ENCODE measurements at places on chromosomes 6 and 20.
A peak's percentile ranks its signal among the peaks of the same experiment; 100 is the strongest.

DNA sequence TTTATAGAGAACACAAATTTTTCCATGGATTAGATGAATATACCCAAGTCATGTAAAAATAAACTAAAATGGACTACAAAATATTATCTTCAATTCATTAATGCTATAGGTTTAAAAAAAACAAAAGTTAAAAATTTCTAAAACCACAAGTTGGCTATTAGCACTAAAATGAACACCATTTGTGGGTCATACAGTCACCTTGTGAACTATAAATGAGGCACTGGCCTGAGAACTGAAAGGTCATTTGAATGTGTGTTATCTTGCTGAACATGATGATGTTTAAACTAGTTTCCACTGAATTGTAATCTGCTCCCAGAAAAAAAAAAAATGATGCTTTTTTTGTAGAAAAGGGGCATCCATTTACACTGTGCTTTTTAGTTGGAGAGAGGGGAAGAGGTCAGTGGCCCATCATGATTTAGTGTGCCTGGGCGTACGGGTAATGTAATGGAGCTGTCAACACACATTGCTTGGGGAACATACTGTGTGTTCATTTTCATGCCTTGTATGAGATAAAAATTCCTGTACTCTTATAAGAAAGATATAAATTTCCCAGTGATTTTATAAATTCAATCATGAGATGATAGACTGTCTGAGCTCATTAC lies 96.6 kb upstream of the FKBP1C start:
- DNase-seq, result no peak

DNA sequence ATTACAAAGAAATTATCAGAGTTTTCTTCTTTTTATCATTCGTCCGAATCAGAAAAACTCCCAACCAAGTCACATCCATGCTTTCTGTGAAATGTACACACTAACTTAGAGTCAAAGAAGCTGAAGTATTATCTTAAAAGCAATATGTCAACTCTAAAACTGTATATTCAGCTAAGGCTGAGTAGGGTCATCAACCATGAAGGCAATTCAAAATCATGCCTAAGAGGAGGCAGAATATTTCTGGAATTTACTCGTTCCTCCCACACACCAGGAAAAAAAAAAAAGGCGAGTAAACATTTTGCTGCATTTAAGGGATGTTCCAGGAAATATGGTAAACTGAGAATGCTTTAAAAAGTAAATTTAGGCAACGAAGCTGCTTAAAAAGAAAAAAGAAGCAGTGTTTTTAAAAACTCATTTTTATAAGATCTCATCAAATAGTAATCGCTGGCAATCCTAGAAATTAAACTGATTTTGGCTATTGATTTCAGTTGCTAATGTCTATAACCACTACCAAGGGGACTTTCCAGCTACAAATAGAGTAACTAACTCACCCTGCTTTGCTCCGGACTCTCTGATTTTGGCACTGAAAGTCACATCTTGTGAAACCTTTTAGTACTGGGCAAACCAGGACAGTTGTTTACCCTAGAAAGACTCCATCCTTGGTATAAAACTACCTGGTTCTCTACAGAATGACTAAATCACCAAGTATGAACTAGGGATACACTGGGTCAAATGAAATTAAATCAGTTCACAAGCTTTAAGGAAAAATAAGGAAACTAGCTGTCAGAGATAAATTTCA lies 82.8 kb downstream of the MBOAT1 start:
- no peak for DNase-seq

- no peak for DNase-seq
Measured at GRCh38 chr20:25207960-25208534, 12.5 kb downstream of the ENTPD6 start.

DNA sequence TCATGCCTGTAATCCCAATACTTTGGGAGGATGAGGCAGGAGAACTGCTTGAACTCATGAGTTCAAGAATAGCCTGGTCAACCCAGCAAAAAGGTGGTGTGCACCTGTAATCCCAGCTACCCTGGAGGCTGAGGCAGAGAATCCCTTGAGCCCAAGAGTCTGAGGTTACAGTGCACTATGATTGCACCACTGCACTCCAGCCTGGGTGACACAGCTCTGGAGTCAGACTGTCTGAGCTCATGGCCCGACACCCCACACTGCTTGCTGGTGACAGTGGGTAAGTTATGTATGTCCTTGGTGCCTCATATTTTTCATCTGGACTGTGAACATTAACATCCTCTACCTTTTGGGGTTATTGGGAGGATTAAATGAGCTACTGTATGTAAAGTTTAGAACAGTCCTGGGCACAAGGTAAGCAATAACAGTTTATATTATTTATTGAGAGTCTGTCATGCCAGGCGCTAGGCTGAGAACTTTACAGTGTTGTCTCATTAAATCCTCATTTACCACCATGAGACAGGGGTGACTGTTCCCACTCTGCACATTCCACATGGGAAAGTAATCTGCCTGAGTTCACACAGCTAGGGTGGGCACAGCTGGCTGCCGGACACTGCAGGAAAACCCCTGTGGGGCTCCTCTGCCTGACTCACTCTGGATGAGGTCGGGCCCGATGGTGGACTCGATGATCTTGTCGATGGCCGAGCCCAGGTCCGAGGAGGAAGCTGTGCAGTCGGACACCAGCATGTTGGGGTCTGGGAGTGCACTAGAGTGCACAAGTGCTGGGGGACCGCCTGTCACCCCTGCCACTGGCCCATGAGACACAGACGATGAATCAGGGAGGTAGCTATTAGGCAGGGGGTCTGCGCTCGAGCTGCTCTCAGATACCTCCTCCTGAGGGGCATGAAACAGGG lies 2.9 kb downstream of the ZNF335 start:
- DNase-seq, result no peak

DNA sequence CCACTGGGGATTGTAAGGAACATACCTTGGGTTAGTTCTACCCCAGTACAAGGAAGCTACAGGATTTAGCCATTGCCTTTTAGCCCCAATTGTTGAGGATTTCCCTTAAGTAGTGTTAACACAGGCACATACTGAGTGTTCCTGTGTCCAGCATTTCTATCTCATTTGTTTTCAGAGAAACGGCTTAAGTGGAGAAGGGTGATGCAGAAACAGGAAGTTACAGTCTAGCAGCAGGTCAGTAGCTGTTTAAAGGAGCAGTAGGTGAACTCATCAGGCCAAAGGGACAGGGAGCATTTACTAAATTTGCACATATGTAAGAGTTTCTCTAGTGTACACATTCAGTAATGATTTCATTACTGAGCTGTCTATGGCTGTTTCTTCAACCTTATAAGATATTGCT lies 644.2 kb upstream of the GJE1 start:
- DNase-seq, result no peak

- no peak for DNase-seq
Measured at GRCh38 chr6:76441875-76442274, 369.4 kb upstream of the IMPG1 start.

DNA sequence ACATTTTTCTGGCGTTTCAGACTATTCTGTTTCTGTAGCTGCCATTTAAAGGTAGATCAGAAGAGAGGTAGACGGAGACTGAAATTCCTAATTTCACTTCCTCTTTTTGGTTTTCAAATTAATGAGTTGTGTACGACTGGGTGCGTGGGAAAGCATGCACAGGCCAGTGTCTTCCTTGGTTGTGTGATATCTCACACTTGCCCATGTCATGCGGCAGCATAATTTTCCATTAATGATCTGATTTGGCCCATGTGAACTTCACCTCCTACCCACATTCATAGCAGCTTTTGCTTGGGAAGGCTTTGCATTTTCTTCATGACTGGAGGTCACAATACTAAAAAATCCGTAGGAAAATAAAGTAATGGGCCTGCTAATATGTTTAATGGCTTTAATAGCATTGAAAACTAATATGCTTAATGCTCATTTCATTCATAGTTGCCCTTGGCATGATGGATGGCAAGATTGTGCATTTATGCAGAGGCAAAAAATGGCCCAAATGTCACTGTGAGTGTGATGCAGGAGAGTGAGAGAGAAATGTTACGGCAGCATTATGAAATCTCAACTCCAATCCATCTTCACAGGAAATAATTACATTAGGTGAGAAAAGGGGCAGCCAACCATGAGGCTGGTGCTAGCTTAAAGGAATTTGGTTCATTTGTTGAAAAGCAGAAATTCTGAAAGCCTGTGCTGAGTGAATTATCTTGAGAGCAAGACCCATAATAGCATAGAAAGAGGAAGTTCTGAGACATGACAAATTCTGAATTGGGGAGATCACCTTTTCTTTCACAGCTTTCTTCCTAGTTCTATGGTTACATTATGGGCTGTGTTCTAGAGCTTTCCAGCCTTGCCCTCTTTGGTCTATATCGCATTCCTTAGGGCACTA lies 69.0 kb upstream of the UST start:
- no peak for DNase-seq

DNA sequence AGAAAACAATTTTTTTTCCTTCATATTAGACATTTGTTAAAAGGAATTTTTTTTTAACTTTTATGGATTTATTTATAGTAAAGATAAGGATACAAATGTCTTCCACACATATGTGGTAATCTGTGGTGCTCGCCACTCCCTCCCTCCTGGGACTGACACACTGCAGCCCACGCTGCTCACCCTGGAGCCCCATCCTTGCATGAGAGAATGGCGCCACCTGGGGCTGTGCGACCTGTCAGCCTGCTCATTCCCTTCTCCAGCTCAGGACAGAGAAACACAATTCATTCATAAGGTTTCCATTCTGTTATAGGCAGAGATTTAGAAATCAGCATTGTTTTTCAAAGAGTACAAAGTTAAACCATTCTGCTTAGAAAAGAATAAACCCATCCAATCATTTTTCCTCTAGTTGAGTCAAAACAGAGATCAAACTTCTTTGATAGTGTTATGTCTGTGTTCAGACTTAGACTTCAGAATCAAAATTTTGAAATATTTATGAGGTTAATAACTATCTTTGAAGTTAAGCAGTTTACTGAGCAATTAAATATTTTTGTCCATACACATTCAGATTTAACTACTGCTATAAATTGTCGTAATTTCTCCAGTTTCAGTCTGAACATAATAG lies 42.8 kb upstream of the DYNLRB1 start:
- DNase-seq, result no peak

DNA sequence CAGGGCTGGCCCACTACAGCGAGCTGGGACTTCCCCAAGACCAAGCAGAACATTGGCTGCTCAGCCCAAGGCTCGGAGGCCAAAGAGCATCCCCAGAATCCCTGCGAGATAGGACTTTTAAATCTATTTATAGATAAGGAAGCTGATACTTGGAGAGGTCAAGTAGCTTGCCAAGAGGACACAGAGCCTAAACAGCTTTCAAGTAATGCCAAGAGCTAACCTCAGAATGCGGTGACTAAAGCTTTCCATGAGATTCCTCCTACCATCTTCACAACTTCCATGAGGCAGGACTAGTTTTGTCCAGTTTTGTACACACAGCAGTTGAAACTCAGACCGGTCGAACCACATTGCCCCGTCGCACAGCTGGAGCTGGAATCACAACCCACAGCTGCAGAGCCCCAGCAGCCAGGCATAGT lies 168.1 kb upstream of the TOP1 start:
- peak; percentile 29 for DNase-seq

GRCh38 chr6:129790785-129791184 lies 70.3 kb downstream of the TMEM244 start:
- no peak for DNase-seq

DNA sequence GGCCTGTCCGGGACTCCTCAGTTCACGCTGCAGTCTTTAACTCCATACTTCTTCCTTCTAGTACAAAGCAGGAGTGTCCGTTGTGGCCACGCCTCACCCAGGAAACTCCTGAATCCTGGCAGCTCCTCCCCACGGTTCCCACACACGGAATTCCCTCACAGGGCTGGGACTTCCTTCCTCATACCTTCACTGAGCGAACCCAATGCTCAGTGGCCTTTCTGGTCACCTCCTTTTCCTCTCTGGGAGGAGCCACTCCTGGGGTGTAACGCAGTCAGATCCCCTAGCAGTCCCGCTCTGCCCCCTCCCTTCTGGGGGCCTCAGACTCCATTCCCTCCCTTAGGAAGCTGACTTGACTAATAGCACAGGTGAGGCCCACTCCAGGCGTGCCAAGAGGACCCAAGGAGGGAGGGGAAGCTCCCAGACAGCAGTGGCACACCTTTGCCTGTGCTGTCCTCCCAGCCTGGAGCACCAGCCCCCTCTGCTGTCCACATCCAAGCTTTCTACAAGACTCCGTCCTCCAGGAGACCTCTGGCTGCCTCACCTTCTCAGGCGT lies at the start of gene SLC52A3:
SLC52A3 (minus strand) TSS at position 75 of the 553 bp plus-strand sequence. CDS start 2,726 bp downstream, outside the sequence.
- peak; percentile 53 for DNase-seq
